ENCODE measurements at places on chromosomes 6 and 20.

GRCh38 chr20:50535162-50535561, 25.0 kb downstream of the PTPN1 start:
- DNase-seq = no peak

DNA sequence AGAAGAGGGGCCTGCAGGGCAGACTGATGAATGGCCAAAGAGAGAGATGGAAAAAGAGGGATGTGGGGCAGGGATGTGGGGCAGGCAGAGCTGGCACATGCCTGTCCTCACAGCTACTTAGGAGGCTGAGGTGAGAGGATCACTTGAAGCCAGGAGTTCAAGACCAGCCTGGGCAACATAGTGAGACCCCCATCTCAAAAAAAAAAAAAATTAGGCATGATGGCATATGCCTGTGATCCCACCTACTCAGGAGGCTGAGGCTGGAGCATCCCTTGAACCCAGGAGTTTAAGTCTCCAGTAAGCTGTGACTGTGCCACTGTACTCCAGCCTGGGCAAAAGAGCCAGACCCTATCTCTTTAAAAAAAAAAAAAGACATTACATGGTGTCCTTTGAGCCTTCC, 34.8 kb downstream of the RNF8 start:
- no peak for DNase-seq

- no peak for DNase-seq
These were observed 48.9 kb downstream of the MYB start for GRCh38 chr6:135229996-135230395.

DNA sequence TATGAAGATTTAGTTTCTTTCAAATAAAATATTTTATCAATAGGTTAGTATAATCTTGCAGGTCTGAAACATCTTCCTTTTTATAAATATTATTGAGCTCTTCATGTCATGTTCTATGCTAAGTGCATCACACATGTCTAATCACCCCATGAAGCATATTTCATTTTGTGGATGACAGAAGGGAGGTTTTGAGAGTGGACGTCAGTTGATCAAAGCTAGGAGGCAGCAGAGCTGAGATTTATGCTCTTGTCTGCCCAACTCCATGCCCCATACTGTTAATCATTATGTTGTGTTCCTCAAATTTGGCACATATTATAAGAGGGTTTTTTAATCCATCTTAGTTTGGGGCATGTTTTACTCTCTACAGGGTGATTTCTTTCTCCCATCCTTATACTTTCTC, 22.7 kb downstream of the DSE start:
- no peak for DNase-seq

- DNase-seq = no peak
These were observed 30.4 kb upstream of the CD93 start for GRCh38 chr20:23116311-23117089.

DNA sequence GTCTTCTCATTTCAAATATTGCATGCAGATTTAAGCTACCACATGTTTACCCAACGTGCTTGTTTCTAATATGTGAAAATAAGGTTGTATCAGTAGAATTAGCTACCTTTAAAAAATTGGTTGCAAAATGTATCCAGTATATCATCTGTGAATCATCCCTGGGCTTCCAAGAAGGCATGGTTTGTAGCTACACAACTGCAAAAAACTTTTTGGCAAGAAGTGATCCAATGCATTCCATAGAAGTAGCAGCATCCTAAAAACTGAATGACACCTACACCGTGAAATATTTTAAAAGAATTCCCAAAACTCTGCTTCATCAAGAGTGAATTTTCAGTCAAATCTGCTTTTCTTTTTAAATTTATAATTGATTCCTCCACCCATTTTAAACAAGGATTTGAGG, 89.1 kb downstream of the AIG1 start:
- no peak for DNase-seq

- DNase-seq = no peak
These were observed 230.1 kb downstream of the PREX1 start for GRCh38 chr20:48597521-48598302.

- DNase-seq = no peak
These were observed 767 bp downstream of the AP5S1 start for GRCh38 chr20:3820901-3821727.

GRCh38 chr6:136720045-136720770, 72.1 kb downstream of the MAP3K5 start:
- no peak for DNase-seq

- no peak for DNase-seq
These were observed 124.7 kb upstream of the SPACA1 start for GRCh38 chr6:87922947-87923330.

GRCh38 chr6:163226181-163226835, 188.2 kb upstream of the QKI start:
- no peak for DNase-seq

GRCh38 chr6:147817042-147817689, 308.7 kb downstream of the SAMD5 start:
- no peak for DNase-seq

DNA sequence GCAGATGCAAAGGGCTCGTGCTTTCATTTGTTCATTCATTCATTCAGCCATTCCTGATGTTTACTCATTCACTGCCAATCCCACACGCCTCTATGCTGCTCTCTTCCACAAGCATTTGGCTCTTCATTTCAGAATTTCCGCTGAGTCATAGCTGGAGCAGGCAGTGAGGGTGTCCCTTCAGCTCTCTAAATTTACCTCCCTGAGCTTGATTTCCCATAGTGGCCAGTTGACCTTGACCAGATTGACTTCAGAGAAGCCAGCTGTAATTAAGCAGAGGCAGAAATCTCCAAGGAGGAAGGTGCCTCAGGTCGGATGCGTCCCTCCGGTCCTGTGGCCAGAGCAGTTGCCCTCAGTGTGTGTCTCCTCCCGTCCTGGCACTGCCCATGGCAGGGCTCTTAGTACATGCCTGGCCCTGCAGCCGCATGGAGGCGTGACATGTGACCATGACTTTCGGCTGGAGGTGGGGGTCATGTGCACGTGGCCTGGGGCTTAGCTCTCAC, 267.2 kb upstream of the ECI2 start:
- DNase-seq = no peak

- DNase-seq = no peak
These were observed 95.6 kb downstream of the RAMACL start for GRCh38 chr6:166490671-166491500.

- DNase-seq = peak; percentile 54
These were observed 250.8 kb downstream of the LAMA2 start for GRCh38 chr6:129133770-129134192.

- DNase-seq = no peak
These were observed 31.2 kb downstream of the FRK start for GRCh38 chr6:116029535-116029934.

DNA sequence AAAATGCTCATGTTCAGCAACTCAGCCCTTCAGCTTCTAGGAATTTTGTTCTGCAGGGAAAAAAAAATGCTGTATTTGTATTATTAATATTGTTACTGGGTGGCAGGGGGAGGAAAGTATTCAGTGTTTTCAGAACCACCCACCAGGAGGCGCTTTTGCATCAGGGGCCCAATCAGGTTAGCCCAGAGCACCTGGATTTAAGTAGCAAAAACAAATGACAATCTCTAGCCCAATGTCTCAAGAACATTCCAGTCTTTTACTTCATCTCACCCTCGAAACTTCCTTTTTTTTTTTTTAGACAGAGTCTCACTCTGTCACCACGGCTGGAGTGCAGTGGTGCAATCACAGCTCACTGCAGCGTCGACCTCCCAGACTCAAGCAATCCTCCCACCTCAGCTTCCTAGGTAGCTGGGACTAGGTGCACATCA, 635 bp upstream of the C20orf203 start:
- DNase-seq = no peak

DNA sequence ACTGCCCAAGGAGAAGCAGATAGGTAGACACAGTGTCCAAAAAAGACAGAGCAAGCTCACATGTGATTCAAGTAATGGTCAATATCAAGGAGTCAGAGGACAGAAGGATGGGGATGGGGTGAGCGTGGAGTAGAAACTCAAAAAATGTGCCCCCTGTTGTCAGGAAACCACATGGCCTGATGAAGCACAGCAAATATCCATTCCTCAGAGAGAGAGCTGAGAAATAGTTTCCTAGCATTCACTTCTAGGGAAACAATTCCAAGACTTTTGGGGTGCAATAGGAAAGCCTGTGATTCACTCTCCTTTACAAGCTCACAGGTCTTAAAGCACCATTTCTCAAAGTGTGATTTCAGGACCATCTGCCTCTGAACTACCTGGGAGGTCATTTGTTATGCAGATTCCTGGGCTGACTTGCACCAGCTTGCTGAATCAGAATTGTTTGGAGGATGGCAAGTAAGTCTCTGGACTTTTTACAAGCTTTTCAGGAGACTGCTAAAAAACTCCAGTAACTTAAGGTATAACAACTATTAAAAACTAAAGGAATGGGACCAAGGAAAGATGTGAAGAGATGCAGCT, 432.8 kb downstream of the HDGFL1 start:
- no peak for DNase-seq

- no peak for DNase-seq
These were observed 19.1 kb upstream of the PRDM1 start for GRCh38 chr6:106066989-106067388.

GRCh38 chr6:136464148-136464547, 86.1 kb downstream of the MAP7 start:
- DNase-seq = no peak

All from smooth muscle cell of the brain vasculature (primary cell).